Activated CD4-positive, alpha-beta T cell treated with anti-CD3 and anti-CD28 coated beads, Interleukin-2, Interleukin-6, amounts not matched to agents 100 ng/mL and 50 ng/mL, durations not matched to agents 16 hours and 8 hours (primary cell): ENCODE measurements at places on chromosomes 13 and 19.
A peak's percentile ranks its signal among the peaks of the same experiment; 100 is the strongest.

GRCh38 chr13:37775871-37776270 lies 93.7 kb downstream of the TRPC4 start:
- DNase-seq = no peak

DNA sequence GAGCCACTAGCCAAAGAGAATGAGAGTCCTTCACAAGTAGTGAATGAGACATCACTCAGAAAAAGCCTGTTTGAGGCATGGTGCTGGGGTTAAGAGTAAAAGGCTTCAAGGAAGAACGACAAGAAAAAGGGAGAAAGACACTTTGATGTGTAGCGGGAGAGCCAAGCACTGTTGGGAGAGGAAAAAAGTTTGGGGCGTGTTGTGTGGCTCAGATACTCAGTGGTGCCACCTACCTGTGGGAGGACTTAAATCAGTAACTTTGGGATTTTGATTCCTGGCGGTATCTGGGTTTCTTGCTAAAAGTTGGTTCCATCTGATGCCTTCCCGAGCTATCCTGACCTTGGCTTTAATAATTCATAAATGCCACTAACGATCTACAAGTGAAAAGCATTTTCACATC lies 12.3 kb downstream of the ELSPBP1 start:
- peak; percentile 8 for DNase-seq

- no peak for DNase-seq
These were observed 27.7 kb upstream of the EPHX3 start for GRCh38 chr19:15259907-15260306.

DNA sequence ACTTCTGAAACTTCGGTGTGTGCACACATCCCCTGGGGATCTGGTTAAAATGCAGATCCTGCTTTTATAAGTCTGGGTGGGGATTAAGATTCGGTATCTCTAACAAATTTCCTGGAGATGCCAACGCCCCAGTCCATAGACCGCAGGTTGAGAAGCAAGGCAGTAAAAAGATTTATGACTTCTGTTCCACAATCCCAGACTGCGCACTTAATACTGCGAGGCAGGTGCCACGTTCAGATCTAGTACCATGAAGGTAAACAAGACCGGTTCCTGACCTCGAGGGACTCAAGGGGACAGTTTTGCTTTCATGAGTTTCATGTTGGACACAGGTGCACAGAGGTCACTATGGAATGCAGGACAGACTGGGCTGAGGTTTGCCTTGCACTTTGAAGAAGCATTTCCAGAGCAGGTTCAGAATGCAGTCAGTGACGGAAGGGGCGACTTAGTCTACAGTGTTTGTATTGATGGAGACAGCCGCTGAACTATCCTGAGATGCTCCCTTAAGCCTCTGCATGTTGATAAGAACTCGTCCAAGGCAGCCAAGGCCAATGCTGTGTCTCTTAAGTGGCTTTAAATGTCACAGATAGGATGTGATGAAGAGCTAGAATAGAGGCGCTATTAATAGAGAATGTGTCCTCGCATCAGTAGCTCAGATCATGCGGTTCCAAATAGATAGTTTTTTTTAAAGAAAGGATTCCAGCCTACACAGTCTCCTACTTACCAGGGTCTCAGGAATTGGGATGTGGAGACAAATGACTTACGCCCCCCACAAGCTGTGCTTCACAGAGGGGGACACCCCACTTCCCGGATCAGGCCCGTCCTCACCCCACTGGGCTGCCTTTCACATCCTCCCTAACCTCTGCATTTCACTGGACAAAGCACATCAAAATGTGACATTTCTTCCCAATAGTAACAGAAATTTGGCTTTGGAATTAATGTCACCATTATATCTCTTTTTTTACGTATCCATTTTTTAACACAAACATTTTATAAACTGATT lies 97.1 kb upstream of the IRS2 start:
- DNase-seq = no peak

DNA sequence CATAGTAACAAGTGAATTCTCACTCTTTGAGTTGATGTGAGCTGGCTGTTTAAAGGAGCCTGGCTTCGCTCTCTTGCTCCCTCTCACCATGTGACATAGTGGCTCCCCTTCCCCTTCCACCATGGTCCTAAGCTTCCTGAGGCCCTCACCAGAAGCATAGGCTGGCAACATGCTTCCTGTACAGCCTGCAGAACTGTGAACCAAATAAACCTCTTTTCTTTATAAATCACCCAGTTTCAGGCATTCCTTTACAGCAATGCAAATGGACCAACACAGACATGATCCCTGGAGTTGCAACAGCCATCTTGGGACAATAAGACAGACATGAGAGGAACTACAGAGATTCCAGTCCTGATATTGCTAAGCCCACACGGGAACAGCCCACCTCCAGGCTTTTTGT lies 12.6 kb downstream of the TEAD2 start:
- DNase-seq = no peak

DNA sequence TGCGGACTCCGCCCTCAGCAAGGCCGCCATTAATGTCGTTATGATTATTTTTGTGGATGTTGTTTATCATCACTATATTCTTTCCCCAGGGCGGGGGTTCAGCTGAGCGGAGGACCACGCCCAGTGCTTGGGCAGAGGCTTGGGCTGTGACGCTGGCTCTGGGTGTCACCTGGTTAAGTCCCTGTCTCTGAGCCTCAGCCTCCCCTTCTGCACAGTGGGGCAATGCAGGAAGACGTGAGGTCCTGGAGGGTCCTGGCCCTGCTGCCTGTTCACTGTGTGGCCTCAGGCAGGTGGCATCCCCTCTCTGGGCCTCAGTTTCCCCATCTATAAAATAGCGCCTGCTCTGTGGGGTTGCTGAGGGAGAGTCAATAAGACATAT lies 32.5 kb downstream of the NFIC start:
- no peak for DNase-seq

DNA sequence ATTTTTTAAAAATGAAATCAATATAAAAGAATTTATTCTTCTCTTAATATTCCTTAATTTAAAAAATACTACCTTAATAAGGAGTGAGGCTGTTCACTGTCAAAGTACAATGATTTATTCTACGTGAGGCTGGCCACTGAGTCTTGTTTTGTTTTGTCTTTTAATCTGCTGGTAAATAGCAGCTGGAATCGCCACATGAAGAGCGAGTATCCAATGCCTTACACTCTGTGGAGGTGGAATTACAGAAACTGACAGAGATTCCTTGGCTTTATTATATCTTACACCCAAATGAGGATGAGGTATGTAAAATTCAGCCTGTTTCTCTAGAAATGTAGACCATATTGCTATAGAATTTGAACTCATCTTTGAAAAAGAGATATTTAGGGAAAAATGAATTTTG lies 52.9 kb upstream of the AKAP11 start:
- no peak for DNase-seq

DNA sequence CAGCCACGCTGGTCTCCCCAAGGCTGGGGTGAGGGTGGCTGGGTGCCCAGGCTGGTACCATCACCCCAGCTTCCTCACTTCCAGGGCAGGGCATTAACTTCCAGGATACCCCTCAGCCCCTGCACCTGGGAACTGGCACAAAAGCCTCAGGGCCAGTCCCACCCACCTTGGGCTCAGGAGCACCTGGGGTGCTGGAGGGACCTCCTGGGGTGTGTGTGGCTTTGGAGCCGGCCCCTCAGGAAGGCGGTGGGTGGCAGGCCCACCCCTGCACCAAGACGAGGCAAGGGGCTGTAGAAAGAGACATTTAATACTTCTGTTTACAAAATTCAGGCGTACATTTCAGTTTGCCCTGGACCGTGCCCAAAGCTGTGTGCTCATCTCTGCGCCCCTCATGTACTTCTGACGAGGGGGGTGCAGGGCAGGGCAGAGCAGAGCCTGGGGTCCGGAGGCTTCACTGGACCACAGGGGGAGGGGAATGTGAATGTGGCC lies 16.8 kb downstream of the MPND start:
- no peak for DNase-seq

GRCh38 chr13:53058065-53058679 lies 29.6 kb downstream of the OLFM4 start:
- no peak for DNase-seq

GRCh38 chr19:45768655-45768983 lies 433 bp downstream of the SIX5 start:
- DNase-seq = peak; percentile 44

- DNase-seq = no peak
These were observed 335.1 kb downstream of the GPC6 start for GRCh38 chr13:93561576-93562225.

DNA sequence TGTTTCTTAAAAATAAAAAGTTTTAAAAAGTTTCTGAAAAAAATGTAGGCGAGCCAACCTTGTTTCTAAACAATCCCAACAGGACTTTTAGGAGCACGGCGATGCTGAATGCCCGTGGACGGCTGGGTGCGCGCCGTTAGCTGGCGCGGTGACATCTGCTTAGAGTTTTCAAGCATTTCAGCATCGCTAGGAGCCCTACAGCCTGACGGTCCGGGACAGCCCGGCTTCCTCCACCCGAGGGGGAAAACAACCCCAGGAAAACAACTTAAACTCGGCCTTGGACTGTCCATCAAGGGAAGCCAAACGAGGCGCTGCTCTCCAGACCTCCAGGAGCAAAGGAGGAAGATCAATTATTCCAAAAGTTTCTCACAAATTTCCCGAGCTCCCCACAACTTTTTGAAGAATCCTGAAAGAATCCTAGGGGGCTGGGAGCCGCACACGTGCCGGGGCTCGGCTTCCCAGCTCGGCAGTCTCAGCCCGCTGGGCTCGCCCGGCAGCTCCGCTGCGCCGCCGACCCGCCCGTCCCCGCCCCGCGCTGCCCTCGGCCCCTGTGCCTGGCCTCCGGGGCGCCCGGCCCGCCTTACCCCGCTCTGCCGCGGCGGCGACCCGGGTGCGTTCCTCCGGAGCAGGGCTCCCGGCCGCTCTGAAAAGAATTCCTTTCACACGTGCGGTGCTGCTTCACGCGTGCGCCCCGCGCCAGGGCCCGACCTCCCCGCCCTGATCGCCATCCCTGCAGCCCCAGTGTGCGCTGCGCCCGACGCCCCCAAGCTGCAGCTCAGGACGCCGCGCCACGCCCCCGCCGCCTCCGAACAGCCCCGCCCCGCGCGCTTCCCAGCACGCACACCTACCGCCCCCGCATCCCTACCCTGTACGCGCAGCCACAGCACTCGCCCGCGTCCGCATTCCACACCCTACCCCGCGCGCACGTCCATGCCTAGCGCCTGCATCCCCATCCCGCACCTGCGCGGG lies at the start of gene GJA3:
Gene GJA3, minus strand, starts transcription at position 747 of the 969 bp plus-strand sequence. CDS start 17,764 bp downstream, outside the sequence.
- peak; percentile 64 for DNase-seq

DNA sequence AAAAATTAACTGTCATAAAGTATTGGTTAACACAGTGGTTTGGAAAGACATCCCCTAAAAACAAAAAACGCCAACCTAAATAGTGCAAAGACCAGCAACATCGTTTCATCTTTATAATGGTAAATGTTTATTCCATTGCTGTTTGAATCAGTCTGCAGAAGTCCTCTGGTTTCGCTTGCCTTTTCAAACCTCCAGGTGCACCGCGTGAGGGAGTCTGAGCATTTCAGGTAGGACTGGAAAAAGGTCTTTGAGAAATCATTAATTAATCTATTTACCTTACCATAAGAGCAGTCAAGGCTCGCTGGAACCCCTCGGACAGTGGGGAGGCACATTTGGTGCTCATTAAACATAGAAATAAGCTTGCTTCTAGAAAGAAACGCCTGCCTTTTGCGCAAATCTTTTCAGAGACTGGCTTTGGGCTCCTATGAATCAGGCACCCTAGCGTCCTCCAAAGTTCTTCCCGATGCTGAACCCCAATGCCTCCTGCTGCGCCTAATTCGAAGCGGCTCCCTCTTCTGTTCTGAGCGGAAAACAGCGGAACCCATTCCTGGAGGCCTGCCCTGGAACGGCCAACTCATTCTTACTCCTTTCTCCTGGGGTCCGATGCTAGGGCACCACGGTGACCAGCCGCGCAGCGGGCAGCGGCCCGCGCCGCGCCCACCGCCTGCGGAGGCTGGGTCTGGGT lies 951 bp upstream of the MTUS2 start:
- no peak for DNase-seq

DNA sequence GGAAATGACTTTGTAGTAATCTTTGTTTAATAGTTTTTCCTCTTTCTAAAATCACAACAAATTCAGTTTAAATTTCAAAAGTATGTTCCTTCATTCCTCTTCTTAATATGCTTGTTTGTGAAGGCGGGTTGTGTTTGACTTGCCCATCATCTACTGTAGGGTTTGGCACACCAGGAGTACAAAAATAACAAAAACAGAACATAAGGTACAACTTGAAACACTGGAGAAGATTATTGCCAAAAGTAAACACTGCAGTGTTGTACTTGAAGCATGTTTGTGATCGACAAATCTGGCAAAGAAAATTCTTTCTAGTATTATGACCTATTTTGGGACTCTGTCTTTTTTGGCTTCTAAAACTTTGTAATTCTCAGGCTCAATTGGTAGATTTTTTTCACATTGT lies 518.6 kb downstream of the SLITRK5 start:
- no peak for DNase-seq

DNA sequence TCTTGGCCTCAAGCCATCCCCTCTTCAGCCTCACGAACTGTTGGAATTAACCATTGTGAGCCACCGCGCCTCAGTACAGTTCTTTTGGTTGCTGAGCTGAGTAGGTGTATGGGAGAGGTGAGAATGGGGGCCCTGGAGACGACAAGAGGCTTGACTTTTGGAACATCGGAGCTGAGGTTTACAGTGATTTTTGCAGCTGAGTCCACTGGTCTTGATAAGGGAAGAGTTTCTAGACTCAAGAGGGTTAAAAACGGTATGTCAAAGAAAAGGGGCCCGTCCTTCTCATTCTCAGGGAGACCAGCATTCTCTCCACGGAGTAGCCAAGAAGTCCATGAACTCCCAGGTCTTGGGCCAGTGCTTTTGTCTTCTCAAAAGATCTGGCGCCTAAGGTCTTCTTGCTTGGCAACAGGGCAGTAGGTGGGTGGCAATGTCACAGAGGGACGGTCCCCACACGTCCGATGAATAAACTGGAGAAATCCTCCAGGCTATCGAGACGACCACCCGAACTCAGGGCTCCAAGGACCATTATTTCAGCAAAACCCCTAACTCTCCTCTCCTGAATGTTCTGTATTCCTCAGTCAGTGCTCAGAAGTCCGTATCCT lies 6.4 kb upstream of the QTRT1 start:
- DNase-seq = no peak

DNA sequence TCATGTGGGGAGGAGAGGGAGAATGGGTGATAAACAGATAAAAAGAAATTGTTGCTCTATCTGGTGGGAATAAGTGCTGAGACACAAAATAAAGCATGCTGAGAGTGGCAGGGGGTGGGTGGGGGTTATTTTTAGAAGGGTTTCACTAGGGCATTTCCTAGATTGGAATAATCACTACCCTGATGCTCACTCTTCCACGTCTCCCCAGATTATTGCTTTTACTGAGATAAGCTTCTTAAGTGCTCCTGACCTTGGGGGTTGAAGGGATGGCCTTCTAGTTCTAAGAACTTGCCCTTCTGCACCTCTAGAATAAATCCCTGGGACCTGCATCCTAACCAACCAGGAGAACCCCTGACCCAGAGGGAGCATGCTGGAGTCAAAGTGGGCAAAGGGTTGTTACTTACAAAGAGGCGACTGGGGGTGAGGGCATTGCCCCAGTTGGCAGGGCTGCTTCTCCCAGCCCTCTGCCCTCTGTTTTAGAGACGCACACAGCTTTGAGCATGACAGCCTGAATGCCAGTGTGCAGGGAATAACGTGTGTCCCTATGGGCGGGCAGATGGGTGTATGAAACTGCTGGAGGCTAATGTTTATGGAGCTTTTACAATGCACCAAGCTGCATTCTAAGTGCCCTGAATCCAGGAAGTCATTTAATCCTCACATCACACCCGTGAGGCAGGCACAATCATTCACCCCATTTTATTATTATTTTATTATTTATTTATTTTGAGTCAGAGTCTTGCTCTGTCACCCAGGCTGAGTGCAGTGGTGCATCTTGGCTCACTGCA lies 743 bp downstream of the RDH8 start:
- no peak for DNase-seq
